GM12878 (cell line): ENCODE measurements at places on chromosomes 3 and 15.

- H3K27me3 ChIP-seq: no peaks in the 10 kb centered on the region
- DNase-seq: no peak
- no peaks in the 10 kb centered on the region for H3K36me3 ChIP-seq
Measured at GRCh38 chr3:151841801-151842200, 27.9 kb downstream of the AADAC start.

DNA sequence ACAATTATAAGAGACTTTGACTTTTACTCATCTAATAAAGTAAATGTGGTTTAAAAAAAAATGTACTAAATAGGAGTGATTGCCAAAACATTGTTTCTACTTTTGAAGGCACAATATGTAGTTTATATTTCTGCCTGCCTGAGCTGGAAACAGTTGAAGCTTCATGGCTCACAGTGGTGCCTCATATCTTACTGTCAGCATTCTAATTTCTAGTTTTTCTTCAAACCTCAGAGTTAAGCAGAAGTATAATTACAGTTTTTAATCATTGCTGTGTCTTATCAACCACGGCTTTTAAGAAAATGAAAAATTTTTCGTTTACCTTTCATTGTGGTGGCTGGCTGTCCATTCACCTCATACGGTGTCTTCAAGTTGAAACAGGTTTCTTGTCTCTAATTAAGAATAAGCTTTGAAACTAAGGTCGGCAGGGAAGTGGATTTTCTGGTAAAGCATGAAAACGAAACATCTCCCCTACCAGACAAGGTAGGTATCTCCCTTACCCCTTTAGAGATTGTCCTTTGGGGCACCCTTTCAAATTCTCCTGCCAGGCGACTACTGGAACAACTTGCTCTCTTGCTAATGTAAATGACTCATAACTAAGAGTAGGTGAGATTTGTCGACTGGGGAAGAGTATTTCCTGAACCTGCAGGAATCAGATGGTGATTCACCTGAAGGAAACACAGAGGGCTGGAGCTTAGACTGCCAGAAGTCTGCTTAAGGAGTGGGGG lies at the start of gene GPR87:
Gene GPR87 (minus strand): TSS at position 554 of the 725 bp plus-strand sequence. CDS start 16,720 bp downstream, outside the sequence.
- no peaks in the 10 kb centered on the region for H3K4me1 ChIP-seq
- no peaks in the 10 kb centered on the region for H3K36me3 ChIP-seq
- DNase-seq: no peak
- H3K27me3 ChIP-seq: no peaks in the 10 kb centered on the region; the same call in 1 of the 2 replicates
- H3K27ac ChIP-seq: no peak within 1 kb of the TSS
- H3K4me3 ChIP-seq: no peak within 1 kb of the TSS

DNA sequence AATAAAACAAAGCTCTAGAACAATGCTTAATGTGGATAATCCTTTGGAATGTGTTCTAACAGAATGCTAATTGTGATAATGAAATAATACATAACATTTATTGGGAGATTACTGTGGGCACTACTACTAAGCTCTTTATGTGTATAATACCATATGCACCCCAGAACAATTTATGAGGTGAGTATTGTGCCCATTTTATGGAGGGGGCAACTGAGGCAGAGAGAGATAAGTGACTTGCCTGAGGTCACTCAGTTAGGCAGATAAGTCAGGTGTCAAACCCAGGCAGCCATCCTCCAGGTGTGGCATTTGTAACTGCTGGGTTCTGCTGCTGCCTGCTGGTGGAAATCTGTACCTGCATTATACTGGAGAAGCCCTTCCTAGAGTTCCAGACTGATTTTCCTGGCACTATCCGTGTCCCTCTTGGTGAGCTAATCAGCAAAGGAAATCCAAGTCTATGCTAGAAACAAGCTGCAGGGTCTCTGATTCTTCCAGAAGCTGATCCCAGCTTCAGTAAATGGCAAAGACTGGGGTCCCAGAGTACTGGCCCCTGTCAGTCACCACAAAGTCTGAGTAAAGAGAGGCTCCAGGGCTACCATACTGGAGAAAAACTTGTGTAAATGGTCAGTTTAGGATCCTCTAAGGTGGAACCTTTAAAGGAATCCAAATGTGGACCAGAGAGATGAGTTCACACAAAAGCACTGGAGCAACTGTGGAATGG lies 22.6 kb upstream of the RBP1 start:
- DNase-seq: no peak
- no peaks in the 10 kb centered on the region for H3K36me3 ChIP-seq
- no peak overlapping the region for H3K27ac ChIP-seq
- H3K4me3 ChIP-seq: no peak overlapping the region
- H3K4me1 ChIP-seq: no peaks in the 10 kb centered on the region

DNA sequence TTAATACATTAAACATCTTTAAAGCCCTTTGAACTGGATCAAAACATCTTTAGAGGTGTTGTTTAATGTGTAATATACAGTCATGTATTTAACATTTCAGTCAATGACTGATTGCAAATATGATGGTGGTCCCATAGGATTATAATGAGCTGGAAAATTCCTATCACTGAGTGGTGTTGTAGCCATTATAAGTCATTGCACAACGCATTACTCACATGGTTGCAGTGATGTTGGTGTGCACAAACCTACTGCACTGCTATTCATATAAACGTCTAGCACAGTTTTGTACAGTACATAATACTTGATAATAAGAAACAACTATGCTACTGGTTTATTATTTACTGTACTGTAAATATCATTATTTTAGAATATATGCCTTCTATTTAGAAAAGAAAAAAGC lies 75.6 kb downstream of the DTWD1 start:
- H3K4me1 ChIP-seq: no peaks in the 10 kb centered on the region
- no peaks in the 10 kb centered on the region for H3K27me3 ChIP-seq
- DNase-seq: no peak
- no peaks in the 10 kb centered on the region for H3K36me3 ChIP-seq
- H3K27ac ChIP-seq: no peak overlapping the region

GRCh38 chr15:48596841-48597240 lies 48.7 kb downstream of the FBN1 start:
- H3K4me1 ChIP-seq: peaks cover 11% of the 10 kb centered on the region
- H3K27me3 ChIP-seq: no peaks in the 10 kb centered on the region
- DNase-seq: peak; percentile 19
- H3K4me3 ChIP-seq: peak overlapping the region; percentile 39; the same call in 1 of the 2 replicates
